ENCODE measurements at places on chromosomes 1 and 21.

GRCh38 chr1:231549733-231550447 lies 21.4 kb downstream of the TSNAX start:
- DNase-seq = no peak

GRCh38 chr1:229296541-229296941 lies 25.6 kb downstream of the RAB4A start:
- DNase-seq = peak; percentile 15

GRCh38 chr1:89527750-89528381 lies 3.2 kb downstream of the LRRC8B start:
- no peak for DNase-seq

GRCh38 chr1:83761167-83762038 lies 237.5 kb downstream of the TTLL7 start:
- DNase-seq = no peak

DNA sequence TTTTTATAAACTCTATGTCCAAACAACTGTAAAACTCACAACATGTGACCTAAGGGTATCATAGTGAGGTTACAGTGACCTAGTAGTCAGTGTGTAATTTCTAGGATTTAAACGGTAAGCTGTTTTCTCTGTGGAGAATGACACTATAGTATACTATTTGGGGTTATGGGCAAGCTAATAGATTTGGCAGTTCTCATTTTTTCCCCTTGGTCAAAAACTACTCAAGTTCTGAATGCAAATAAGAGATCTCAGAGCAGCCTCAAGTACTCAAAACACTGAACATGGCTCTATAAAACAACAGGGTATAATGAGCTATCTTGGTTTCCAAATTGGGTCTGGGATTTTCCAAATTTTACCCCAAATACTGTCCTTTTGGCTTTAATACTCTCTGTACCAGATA lies 88.5 kb upstream of the HMCN1 start:
- no peak for DNase-seq

- DNase-seq = no peak
Observed at GRCh38 chr1:106768077-106768476, 288.4 kb upstream of the PRMT6 start.
